ENCODE measurements at places on chromosomes 3 and 15.

DNA sequence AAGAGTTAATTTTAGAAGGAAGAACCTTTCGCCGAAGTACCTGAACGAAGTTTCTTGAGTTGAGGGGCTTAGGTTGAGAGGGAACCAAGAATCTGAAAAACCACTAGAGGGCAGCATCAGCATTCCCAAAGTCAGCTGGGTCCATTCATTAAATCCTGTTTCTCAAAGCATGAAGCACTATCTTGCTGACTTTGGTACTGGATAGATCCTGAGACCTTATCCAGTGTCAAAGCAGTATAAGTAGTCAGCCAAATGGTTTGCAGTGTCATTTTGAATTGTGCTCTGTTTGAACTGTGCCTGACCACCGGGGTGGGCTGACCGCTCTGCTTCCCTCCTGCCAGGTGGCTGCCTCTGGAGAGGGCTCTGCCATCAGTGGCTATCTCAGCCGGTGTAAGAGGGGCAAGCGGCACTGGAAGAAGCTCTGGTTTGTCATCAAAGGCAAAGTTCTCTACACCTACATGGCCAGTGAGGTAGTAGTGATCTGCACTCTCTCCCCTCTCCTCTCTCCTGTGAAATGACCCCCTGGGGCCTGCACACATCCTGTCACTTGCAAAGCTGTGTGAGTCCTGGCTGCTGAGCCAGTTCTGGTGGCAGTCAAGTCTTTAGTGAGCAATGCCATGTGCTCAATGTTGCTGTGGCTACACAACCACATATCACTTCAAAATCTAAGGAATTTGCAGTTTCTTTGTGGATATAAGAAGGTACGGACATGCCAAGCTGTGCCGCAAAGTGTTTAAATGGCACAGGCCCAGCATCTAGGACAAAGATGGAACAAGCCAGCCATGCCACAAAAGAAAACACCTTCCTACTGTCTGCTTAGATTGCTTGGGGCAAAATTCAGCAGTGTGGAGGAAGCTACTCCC lies 21.4 kb upstream of the NR2C2 start:
- DNase-seq, result peak; percentile 44

DNA sequence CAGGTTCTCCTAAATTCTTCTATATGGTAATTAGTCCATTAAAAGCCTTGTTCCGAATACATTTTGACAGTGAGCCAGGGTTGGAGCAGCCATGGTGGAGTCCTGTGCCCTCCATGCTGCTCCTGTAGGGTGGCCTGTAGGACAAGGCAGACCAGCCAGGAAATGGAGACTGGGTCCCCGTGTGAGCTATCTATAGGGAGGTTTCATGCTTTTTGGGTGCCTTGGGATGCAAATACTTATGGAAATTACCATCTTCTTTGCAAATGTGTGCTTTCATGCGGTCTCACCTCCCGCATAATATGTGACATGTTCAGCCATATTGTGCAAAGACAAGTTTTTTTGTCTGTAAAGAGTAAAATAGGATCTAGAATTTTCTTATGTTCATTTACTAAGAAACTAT lies 58.0 kb upstream of the FURIN start:
- DNase-seq, result no peak

- no peak for DNase-seq
Measured at GRCh38 chr3:120025520-120025919, 68.7 kb downstream of the GSK3B start.

GRCh38 chr3:169604568-169604967 lies 58.9 kb downstream of the MECOM start:
- DNase-seq, result no peak

- no peak for DNase-seq
Measured at GRCh38 chr3:177364236-177364635, 167.0 kb upstream of the TBL1XR1 start.

DNA sequence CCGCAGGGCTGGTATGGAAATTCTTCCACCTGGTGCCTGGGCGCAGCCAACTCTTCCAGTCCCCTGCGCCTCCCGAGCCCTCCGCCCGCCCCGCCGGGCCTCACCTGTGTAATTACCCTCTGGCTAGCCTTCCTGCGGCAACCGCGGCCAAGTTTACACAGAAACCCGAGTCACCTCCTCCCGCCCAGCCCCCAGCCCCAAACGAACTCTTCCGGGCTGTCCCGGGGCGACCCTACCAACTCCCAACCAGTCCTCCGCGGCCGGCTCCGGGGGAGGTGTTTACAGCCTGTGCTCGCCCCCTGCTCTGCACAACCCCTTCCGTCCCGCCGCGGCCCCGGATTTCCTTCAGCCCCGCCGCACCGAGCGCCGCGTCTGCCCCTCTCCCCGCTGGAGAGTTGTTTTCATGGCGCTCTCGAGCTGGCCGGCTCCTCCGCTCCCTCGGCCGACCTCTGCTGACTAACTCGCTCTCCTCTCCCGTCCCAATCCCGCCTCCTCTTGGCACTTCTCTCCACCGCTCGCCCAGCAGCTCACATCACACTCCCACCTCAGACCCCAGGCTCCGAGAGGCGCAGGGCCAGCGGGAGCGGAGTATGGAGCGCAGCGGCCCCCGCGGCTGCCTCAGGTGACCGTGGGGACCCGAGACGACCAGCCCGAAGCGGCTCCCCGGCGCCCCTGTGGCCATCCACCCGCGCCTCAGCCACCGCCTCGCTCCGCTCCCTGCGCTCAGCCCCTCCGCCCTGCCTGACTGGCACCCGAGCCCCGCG lies 538 bp downstream of the ATOSA start:
- peak; percentile 16 for DNase-seq

- DNase-seq, result no peak
Measured at GRCh38 chr3:182715006-182715405, 78.3 kb upstream of the ATP11B start.
